ENCODE measurements at places on chromosomes 2 and 18. TPM values are rescaled to one million over a fixed set of nuclear protein-coding genes. Genes with fewer than 3 reads are reported as not detected.

The SERPINB12 gene
- total RNA-seq: not detected

The RRM2 gene
- 0.24 TPM for total RNA-seq

- no peak for DNase-seq
- no peaks in the 10 kb centered on the region for H3K27me3 ChIP-seq
- H3K4me1 ChIP-seq: no peaks in the 10 kb centered on the region
- H3K4me3 ChIP-seq: no peak overlapping the region
- no peaks in the 10 kb centered on the region for H3K36me3 ChIP-seq
- no peak overlapping the region for H3K27ac ChIP-seq
Measured at GRCh38 chr2:44120428-44120827, 48.2 kb upstream of the PPM1B start.

The SCN9A gene
- 3.4 TPM for total RNA-seq

GRCh38 chr18:36536426-36536825 lies 238.9 kb downstream of the FHOD3 start:
- no peak overlapping the region for H3K27ac ChIP-seq
- H3K4me3 ChIP-seq: no peak overlapping the region
- no peaks in the 10 kb centered on the region for H3K36me3 ChIP-seq
- DNase-seq: no peak
- no peaks in the 10 kb centered on the region for H3K27me3 ChIP-seq

The CABLES1 gene
- total RNA-seq: 8.8 TPM

Measured in ovary (tissue), 10 donors.